ENCODE measurements at places on chromosomes 13 and 19.

DNA sequence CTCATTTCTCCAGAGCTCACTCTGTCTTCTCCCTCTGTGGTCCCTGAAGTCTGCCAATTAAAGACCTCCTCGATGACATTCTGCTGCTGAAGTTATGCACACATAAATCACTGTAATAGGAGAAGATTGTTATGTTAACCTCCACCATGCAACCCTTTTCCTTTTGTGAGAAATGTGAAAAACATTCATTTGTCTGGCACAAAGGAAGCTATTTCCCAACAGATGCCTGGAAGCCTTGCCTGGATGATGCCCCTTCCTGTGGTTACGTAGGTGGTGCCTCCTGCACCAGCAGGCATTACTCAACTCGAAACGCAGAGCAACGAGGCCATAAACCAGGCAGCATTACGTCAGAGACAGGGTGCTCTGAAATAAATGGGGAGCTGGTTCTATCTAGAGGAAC, 327.4 kb upstream of the ZNF507 start:
- no peak for DNase-seq

- no peak for DNase-seq
Measured at GRCh38 chr13:54424344-54424743, 1395.7 kb downstream of the OLFM4 start.

- DNase-seq: no peak
Measured at GRCh38 chr13:23709536-23709935, 139.3 kb downstream of the TNFRSF19 start.

DNA sequence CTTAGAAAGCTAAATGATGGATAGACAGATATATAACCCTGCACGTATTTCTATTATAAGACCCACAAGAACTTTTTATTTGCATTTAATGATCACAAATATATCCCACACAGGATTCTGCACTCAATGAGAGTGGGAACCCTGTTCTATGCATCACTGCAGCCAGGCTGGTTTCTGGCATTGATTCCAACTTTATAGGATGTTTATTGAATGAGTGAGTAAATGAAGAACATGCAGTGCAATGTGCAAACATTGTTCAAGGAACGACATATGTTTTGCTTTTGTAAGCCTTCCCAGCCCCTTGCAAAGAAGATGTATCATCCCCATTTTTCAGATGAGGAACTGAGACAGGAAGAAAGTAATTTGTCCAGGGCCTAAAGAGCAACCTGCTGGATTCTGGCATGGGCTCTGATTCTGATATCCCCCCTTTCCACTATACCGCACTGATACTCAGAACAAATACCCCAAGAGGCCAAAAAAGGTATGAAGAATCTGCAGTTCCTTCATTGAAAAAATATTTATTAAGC, 246.3 kb downstream of the LACC1 start:
- DNase-seq: no peak

DNA sequence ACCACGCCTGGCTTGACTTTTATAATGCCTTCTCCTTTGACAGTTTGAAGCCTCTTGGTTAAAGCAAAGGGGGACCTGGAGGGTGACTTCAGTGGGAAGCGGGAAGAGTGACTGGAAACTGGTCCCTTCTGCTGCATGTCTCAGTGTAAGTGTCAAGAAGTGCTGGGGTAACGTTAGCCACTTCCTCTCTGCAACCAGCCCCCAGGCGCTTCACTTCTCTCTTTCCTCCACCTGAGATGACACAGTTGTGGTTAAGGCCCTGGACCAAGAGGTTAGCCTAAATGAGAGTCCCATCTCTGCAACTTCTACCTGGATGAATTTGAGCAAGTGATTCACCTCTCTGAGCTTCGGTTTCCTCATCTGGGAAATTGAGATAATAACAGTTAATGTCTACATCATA, 16.3 kb downstream of the LEUTX start:
- no peak for DNase-seq

GRCh38 chr13:90532861-90533492, 814.5 kb upstream of the MIR17HG start:
- DNase-seq: no peak

GRCh38 chr13:104114101-104114500, 1047.9 kb upstream of the SLC10A2 start:
- DNase-seq: no peak

DNA sequence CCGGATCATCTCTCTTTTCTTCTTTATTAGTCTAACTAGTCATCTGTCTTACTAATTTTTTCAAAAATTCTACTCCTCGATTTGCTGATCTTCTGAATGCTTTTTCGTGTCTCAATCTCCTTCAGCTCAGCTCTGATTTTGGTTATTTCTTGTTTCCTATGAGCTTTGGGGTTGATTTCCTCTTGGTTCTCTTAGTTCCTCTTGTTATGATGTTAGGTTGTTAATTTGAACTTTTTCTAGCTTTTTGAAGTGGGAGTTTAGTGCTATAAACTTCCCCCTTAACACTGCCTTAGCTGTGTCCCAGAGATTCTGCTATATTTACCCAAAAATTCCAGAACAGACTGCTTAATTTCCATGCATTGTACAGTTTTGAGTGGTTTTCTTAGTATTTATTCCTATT, 3.4 kb downstream of the FCAR start:
- no peak for DNase-seq

- DNase-seq: no peak
Measured at GRCh38 chr19:23822735-23823134, 64.0 kb upstream of the ZNF681 start.

DNA sequence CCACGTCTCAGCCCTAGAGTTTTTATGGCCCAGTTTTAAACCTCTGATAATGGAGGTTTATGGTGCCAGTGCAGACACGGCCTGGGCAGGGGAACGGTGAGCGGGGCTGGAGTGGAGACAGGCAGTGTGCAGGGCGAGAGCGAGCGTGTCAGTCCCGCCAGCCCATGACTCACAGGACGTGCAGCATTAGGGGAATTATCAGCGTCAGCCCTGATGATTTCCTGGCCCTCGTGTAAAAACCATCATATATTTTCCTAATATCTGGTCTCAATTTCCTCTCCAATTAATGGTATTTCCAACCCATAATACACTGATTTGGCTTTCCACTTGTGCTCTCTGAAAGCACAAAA, 104.6 kb upstream of the VSTM2B start:
- DNase-seq: no peak

DNA sequence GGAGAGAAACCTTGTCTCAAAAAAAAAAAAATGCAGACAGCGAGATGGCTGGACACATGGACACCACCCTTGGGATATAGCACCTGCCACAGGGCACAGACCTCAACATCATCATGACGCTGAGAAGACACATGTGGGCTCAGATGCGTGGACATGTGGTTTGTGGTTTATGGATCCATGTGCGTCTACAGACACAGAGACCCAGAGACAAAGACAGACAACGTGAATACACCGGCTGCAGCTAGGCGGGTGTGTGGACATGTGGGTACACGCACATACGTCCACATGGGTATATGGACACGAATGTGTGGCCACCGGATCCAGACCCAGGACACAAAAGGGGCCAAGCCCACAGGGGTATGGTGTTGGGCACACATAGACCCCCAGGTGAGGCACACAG, 1.3 kb downstream of the TNFSF14 start:
- DNase-seq: no peak

DNA sequence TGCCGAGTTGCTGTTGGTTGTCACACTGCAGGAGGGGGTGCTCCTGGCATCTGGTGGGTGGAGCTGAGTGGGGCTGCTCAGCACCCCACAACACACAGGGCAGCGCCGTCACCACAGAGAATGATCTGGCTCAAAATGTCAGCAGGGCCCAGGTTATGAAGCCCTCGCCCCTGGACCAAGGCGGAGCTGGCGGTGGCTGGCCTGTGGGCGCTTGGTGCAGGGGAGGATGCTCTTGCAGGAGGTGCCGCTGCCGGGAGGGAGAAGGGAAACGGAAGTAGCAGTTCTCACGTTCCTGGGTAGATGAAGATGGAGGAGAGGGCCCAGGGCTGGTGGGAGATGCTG, 14.2 kb upstream of the LENG8 start:
- no peak for DNase-seq
